ENCODE measurements at places on chromosomes 13 and 19.

- no peak for DNase-seq
These were observed 50.9 kb upstream of the C13orf46 start for GRCh38 chr13:114024603-114025404.

DNA sequence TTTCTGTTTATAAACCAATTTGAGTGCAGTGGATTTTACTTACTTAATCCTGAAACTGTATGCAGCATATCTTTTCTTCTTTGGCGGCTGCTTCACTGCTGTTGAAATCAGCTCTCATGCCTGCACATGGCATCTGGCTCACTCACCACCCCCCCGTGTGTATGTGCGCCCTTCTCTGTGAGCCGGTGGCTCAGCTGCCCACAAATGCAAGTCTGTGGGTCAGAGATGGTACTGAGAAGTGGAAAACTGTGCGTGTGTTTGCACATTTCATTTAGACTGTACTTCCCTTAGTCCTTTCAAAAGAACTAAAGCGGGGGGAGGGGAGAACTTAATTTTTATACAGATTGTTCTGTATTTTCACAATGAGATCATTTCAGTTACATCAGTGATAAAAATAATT is 307.6 kb downstream of the SHISA2 start:
- DNase-seq, result no peak

- no peak for DNase-seq
These were observed 24.5 kb downstream of the C19orf47 start for GRCh38 chr19:40323705-40324104.

DNA sequence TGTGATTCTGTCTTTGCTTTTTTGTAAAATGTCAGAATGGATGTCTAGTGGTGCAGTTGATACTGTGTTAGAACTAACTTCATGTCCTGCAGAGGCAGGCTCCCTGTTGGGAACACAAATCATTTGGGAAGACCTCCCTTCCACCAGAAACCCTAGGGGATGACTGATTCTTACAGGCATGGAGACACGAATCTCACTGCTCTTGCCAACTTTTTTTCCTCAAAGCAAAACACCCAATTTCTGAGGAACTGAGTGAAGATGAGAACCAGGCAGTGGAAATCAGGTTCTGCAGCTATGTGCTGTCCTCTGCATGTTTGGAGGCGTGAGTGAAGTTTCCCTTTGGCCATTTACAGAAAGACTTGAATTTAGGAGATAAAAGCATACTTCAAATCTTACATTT is 87.5 kb upstream of the CSNK1A1L start:
- no peak for DNase-seq

GRCh38 chr19:19540715-19541515 is 2.9 kb downstream of the CILP2 start:
- DNase-seq, result no peak

DNA sequence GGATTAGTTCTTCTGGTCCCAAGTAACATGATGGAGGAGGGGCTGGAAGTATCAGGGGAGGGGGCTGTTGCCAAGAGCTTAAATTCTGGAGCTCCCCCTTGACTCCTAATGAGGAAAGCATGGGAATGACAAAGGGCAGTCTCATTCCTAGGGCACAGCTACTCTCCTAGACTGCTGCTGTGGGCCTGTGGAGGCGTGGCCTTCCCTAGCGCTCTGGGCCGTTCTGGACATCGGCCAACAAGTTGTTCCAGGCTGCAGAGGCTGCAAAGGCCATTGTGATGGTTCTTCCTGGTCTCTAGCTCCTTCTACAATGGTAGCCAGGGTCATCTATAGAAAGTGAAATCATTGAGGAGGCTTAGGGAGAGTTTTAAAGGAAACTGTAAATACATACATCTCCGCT is 916.6 kb downstream of the DIAPH3 start:
- DNase-seq, result peak; percentile 3

GRCh38 chr13:31105020-31105795 is 56.5 kb downstream of the HSPH1 start:
- no peak for DNase-seq

DNA sequence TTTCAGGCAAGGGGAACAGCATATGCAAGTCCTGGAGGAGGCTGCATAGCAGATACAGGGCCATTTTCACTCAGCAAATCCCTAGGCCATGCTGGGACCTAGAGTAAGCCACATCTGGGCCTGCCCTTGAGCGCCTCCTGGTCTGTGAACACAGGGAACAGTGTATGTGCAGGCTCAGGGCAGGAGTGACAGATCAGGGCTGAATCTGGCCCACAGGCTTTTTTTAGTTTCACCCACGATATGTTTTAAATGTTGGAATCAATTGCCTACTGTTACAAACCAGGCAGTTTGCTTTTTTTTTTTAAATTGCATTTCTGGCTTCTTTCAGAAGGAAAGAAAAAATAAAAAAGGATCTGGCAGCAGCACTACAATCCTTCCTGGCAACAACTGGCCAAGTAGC is 1.5 kb upstream of the TMEM145 start:
- DNase-seq, result no peak

GRCh38 chr19:46601318-46602224 is at the start of gene CALM3:
Gene CALM3, plus strand, starts transcription at chr19:46601330. Its CDS starts 105 bp downstream, at chr19:46601435.
- DNase-seq, result no peak

- DNase-seq, result no peak
These were observed 9.9 kb downstream of the ZNF507 start for GRCh38 chr19:32355309-32355708.

- DNase-seq, result no peak
These were observed 35.1 kb downstream of the RNF6 start for GRCh38 chr13:26186995-26187394.

DNA sequence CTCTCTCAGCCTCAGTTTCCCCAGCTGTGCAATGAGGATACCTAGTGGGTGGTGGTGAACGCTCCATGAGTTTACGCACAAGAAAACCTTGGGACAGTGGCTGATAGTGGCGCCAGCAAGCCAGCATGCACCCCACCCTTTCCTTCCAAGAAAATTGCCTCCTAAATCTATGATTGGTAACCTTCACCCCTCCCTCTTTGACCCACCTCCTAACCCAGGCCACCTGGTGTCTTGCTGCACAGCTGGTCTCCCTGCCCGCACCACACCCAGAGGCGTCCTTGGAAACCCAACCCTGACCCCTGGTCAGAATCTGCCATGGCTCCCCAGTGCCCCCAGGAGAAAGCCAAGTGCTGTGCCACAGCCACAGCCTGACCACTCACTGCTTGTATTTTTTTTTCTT is 22.8 kb upstream of the BCL3 start:
- no peak for DNase-seq

All from occipital lobe (tissue), 3 donors.